Activated naive CD8-positive, alpha-beta T cell treated with anti-CD3 and anti-CD28 coated beads, Interleukin-2, amount 10 ng/mL, durations not matched to agents 7 days and 5 days (primary cell): ENCODE measurements at places on chromosomes 4 and X. TPM values are rescaled to one million over a fixed set of nuclear protein-coding genes. Genes with fewer than 3 reads are reported as not detected.

SLC9B1 gene
- total RNA-seq: 2.2 TPM

HSFX1 gene
- total RNA-seq: 1.4 TPM

RAB41 gene
- total RNA-seq: not detected

PFKFB1 gene
- 0.44 TPM for total RNA-seq

FAM236A gene
- total RNA-seq: not detected

GRCh38 chrX:108664701-108665100, 71.7 kb downstream of the IRS4 start:
- no peak overlapping the region for H3K4me3 ChIP-seq
- DNase-seq: no peak
- H3K27ac ChIP-seq: no peak overlapping the region
- H3K27me3 ChIP-seq: no peaks in the 10 kb centered on the region
- H3K4me1 ChIP-seq: no peaks in the 10 kb centered on the region
- H3K36me3 ChIP-seq: no peaks in the 10 kb centered on the region

- no peaks in the 10 kb centered on the region for H3K27me3 ChIP-seq
- H3K36me3 ChIP-seq: no peaks in the 10 kb centered on the region
- no peak overlapping the region for H3K4me3 ChIP-seq
- no peak overlapping the region for H3K27ac ChIP-seq
- H3K4me1 ChIP-seq: no peaks in the 10 kb centered on the region
Observed at GRCh38 chrX:20913760-20914159, 460.5 kb upstream of the CNKSR2 start.

DNA sequence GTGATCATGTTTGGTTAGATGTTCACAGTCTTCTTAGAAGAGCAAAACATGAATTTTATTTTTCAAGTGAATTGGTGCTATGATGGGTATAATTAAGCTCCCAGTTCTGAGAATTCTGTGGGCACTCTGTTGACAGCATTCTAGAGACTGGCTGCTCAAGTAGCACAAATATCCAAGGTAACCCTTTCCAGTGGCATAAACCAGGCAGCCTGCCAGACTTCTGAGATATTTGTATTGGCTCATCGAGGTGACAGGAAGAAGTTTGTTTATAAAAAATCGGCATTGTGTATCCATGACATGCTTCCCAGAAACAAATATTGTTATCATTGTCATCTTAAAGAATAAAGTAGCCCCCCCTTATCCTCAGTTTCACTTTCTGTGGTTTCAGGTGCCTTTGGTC, 28.3 kb downstream of the LANCL3 start:
- H3K27me3 ChIP-seq: no peaks in the 10 kb centered on the region
- no peaks in the 10 kb centered on the region for H3K36me3 ChIP-seq

GRCh38 chr4:38387348-38387747, 276.7 kb upstream of the KLF3 start:
- H3K36me3 ChIP-seq: peaks cover 8% of the 10 kb centered on the region
- no peaks in the 10 kb centered on the region for H3K27me3 ChIP-seq
- no peak overlapping the region for H3K27ac ChIP-seq
- no peak overlapping the region for H3K4me3 ChIP-seq
- H3K4me1 ChIP-seq: no peaks in the 10 kb centered on the region

DNA sequence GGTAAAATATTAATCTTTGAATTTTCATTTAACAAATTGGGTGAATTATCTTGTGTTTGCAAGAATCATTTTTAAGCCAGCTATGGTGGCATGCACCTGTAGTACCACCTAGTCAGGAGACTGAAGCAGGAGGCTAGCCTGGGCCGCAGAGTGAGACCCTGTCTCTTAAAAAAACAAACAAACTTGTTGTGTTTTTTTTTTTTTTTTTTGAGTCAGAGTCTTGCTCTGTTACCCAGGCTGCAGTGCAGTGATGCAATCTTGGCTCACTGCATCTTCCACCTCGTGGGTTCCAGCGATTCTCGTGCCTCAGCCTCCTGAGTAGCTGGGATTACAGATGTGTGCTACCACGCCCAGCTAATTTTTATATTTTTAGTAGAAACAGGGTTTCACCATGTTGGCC, 2.2 kb downstream of the TXLNG start:
- no peak overlapping the region for H3K27ac ChIP-seq
- peaks cover 3% of the 10 kb centered on the region for H3K36me3 ChIP-seq
- H3K4me1 ChIP-seq: peaks cover 13% of the 10 kb centered on the region
- H3K4me3 ChIP-seq: no peak overlapping the region

- peaks cover 26% of the 10 kb centered on the region for H3K4me1 ChIP-seq
- H3K27me3 ChIP-seq: no peaks in the 10 kb centered on the region
- peak overlapping the region; percentile 87 for H3K27ac ChIP-seq
- no peak for DNase-seq
Observed at GRCh38 chrX:2497961-2498780, 2.6 kb downstream of the DHRSX start.

DNA sequence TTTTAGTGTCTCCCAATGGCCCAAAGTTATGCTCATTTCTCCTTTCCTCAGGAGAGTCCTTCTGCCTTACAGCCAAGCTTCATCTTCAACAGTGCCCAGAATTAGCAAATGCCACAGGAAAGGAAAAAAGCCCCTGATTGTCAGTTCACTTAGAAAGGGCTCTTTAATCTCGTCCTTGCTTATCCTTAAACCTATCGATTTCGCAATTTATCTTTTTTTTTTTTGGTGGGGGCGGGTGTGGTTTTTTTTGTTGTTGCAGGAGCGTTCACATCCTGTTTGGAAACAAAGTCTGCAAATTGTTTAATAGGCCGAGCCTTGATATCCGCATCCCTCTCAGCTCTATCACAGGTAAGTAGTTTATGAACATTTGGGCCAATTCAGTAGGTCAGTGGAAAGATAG, 20.2 kb downstream of the TRPC5OS start:
- no peak for DNase-seq
- H3K27ac ChIP-seq: no peak overlapping the region
- H3K4me3 ChIP-seq: no peak overlapping the region
- no peaks in the 10 kb centered on the region for H3K36me3 ChIP-seq
- H3K4me1 ChIP-seq: no peaks in the 10 kb centered on the region
- H3K27me3 ChIP-seq: no peaks in the 10 kb centered on the region
